H54 (cell line): ENCODE measurements at places on chromosomes 6 and 20.
A peak's percentile ranks its signal among the peaks of the same experiment; 100 is the strongest.

DNA sequence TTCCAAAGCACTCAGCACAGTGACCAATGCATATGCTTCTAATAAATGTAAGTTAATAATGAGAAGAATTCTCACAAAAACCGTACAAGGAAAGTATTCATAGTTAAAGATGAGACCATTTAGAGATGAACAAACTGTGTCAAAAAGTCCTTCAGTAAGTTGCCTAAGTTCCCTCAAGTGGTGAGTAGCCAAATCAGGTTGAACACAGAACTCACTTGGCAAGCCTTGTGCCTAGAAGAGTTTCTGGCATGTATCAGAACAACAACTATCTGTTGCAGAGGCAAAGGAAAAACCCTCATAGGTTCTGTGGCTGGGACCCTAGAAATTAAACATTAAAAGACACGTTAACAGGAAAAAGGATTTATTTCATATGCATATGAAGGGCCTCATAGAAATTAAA, 129.6 kb upstream of the DOK5 start:
- DNase-seq = no peak

- no peak for DNase-seq
Observed at GRCh38 chr6:45387236-45387635, 9.5 kb upstream of the SUPT3H start.

- no peak for DNase-seq
Observed at GRCh38 chr20:51287628-51288413, 254.7 kb downstream of the NFATC2 start.

GRCh38 chr6:15491255-15491985, 171.4 kb downstream of the DTNBP1 start:
- peak; percentile 61 for DNase-seq

- no peak for DNase-seq
Observed at GRCh38 chr6:69732640-69733039, 64.2 kb downstream of the LMBRD1 start.

- DNase-seq = no peak
Observed at GRCh38 chr6:100230953-100231316, 233.8 kb downstream of the SIM1 start.

GRCh38 chr6:24907919-24908649, 27.7 kb downstream of the RIPOR2 start:
- DNase-seq = no peak

DNA sequence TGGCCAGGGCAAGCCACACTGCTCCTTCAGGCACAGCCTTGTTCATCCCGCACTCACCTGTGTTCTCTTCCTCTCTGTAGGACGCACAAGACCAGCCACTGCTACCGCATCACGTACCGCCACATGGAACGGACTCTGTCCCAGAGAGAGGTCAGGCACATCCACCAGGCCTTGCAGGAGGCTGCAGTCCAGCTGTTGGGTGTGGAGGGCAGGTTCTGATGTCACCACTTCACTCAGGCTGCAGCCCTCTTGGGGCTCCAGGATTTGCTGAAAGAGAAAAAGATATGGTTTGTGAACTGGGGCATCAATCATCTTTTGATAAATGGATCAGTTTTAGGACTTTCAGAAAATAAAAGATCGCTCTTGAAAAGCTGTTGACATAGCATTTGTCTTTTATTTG, 235.5 kb downstream of the NRN1 start:
- no peak for DNase-seq

DNA sequence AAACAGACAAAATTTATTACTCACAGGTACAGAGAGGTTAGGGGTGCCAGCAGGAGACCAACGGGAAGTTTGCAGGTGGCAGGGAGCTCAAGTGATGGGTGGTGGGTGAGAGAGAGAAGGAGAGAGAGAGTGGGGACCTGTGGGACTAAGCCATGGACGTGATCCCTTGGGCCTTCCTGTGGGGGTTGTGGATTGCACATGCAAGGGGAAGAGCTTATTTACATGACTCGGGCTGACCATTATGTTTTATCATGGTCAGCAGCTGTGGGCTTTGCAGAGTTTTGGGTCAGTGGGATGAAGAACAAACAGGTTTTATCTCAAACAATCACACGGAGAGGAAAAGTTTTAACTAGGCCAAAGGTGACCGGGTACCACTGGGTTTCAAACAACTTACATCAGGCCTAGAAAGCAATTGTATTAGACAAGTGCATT, 156.2 kb upstream of the EXOC2 start:
- DNase-seq = no peak

- DNase-seq = no peak
Observed at GRCh38 chr6:78629836-78630235, 237.5 kb upstream of the IRAK1BP1 start.

- no peak for DNase-seq
Observed at GRCh38 chr6:34272013-34272926, 23.5 kb upstream of the SMIM29 start.

GRCh38 chr6:56343295-56343694, 95.9 kb upstream of the COL21A1 start:
- DNase-seq = no peak

- no peak for DNase-seq
Observed at GRCh38 chr6:169700296-169700695, 1.5 kb downstream of the WDR27 start.

- no peak for DNase-seq
Observed at GRCh38 chr6:22447249-22448196, 121.8 kb upstream of the HDGFL1 start.

GRCh38 chr6:6730831-6731230, 142.3 kb downstream of the LY86 start:
- DNase-seq = peak; percentile 68

GRCh38 chr6:79028641-79029314, 49.3 kb downstream of the PHIP start:
- no peak for DNase-seq

DNA sequence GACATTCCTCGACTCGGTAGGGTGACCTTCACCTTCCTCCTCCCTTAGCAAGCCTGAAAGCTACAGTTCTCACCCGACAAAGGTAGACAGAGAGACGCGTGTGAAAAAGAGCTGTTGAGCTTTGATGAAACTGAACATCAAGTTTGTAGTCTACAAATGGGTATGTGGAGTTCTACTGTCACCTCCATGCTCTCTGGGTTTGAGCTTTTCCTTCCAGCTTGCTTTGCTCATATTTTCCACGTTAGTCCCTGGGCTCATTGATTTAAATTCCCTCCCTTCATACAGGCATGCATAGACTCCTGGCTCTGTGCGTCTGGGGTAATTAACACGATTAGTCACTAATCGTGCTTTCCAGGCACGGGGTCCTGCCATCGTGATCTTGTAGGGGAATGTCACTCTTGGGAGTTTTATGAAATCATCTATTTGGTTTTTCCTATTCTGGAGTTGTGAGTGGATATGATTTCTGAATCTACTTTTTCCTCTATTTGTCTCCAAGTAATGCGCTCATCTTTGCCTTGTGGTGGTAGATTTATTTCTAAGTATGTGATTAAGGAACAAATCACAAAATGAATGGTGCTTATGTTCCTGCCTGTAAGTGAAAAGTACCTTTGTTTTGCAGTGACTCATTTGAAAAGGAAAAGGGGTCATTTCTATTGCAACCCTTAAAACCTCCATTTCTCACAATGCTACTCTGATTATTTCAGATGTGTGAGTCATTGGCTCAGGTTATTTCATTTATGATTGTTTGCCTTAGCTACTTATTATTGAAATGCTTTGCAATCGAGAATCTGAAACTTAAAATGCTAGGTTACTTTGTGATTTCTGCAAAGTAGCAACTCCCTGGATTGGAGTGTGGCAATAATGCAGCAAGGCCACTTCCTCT, 154.6 kb downstream of the ZDHHC14 start:
- peak; percentile 15 for DNase-seq

DNA sequence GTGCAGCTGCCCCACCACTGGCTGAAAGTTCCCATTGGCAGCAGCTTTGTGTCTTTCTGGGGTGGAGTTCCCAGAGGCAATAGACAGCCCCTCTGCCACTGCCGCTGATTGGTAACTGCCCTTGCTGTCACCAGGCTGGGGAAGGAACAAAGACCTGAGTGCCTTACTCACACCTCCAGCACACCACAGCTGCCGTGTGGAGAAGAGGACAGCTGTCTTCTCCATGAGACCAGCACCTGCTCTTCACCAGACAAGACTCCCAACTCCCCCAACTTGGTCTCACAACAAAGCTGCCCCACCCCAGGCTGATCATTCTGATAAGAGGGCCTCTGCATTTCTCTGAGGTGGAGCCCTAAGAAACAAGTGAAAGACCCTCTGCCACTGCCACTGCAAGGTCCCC, 39.7 kb upstream of the PTCHD4 start:
- no peak for DNase-seq

- no peak for DNase-seq
Observed at GRCh38 chr6:166640342-166641043, 13.4 kb upstream of the RPS6KA2 start.

DNA sequence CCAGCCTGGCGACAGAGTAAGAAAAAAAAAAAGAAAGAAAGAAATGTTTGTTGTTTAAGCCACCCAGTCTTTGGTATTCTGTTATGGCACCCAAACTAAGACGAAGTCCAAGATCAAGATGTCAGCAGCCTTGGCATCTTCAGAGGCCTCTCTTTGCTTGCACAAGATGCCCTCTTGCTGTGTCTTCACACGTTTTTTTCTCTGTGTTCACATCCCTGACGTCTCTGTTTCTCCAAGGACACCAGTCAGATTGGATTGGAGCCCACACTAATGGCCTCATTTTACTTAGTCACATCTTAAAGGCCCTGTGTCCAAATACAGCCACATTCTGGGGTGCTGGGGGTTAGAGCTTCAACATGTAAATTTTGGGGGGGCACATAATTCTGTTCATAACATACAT, 380.9 kb downstream of the GJA1 start:
- no peak for DNase-seq

DNA sequence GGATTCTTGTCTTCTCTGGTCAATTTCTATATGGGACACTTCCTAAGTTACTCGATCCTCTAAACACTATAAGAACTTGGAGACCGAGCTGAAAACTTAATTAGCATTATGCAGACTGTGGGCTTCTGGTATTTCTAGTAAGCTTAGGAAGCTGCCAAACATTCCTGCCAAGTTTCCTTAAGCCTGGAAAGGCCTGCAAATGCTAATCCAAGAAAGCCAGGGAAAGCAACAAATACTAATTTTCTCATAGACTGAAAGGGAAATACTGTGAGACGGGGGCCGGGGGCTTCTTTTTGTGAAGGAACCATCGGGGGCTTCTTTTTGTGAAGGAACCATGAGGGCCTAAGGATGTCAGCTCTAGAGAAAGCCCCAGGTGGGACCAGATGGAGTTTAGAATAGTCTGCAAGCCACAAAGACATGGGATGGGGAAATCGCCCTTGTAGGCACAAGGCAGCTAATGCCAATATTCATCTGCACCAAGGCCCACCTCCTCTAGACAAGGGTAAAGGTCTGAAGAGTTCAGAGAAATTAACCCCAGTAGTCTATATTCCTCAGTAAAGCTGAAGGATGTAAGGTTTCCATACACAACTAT, 332.4 kb upstream of the PRDM1 start:
- no peak for DNase-seq

DNA sequence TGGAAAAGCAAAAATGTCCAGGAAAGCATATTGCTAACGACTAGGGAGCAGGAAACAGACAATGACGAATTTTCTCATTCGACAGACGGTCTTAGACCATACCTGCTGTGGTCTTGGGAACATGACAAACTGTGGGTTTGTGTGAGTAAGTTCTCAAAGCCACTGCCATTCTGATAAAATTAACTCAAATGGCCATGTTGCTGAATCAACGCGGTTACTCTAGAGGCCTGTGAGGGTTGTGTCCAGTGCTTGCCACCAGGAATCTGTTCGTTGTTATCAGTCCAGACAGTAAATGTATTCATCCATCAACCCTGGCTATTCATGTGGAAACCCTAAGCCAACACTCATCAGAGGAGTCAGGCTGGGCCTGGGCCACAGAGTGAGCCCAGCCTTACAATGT, 124.3 kb downstream of the MYLK4 start:
- DNase-seq = no peak
